Renal pelvis (tissue), 12 donors: ENCODE measurements at places on chromosomes 12 and 14. TPM values are rescaled to one million over a fixed set of nuclear protein-coding genes. Genes with fewer than 3 reads are reported as not detected.

- DNase-seq: no peak
Observed at GRCh38 chr14:100121643-100122480, 37.6 kb downstream of the DEGS2 start.

- no peak for DNase-seq
Observed at GRCh38 chr14:100389497-100390104, 66.5 kb downstream of the SLC25A47 start.

GRCh38 chr12:512933-513332 lies 53.2 kb downstream of the B4GALNT3 start:
- no peak for DNase-seq

DNA sequence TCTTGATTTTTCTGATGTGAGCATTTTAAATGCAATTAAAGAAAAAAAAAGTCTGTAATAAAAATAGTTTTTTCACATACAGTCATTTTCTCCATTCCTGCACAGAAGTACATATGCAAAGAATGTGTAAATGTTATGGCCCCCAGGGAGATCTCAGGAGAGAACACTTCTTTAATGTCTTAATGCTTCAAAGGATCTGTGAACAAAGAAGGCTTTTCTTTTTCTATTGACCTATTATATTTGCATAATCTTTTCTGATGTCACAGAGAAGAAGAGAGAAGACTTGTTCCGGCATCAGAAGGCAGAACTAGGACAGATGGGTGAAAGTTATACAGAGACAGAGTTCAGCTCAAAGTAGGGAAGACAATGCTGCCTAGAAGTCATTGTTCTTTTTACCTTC lies 413.5 kb upstream of the STXBP6 start:
- no peak for DNase-seq

DNA sequence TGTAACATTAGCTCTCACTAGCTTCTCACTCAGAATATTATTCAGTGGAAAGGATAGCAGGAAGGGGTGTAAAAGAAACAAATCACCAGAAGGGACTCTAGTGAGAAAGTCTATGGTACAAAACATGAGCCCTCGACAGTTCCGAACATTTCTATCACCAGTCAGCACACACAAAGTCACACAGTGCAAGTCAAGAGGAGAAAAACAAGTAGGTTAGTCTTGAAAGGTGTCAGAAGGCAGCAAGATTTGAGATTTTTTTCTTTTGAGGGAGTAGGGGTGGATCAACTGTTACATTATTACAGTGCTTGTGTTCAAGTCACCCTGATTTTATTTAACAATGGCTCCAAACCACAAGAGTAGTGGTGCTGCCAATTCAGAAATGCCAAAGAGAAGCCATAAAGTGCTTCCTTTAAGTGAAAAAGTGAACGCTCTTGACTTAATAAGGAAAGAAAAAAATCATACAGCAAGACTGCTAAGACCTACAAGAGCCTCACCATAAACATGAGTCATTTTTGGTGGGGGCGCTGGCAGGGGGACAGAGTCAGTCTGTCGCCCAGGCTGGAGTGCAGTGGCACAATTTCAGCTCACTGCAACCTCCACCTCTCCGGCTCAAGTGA lies 42.3 kb downstream of the GNS start:
- no peak for DNase-seq

GRCh38 chr14:77040741-77041653 lies 12.5 kb upstream of the IRF2BPL start:
- DNase-seq: no peak

The TUBA1A gene
- polyA plus RNA-seq: 401 TPM

The CACNA2D4 gene
- 3.0 TPM for polyA plus RNA-seq
